Thymus (tissue), 14 donors: ENCODE measurements at places on chromosomes 6 and 20.

DNA sequence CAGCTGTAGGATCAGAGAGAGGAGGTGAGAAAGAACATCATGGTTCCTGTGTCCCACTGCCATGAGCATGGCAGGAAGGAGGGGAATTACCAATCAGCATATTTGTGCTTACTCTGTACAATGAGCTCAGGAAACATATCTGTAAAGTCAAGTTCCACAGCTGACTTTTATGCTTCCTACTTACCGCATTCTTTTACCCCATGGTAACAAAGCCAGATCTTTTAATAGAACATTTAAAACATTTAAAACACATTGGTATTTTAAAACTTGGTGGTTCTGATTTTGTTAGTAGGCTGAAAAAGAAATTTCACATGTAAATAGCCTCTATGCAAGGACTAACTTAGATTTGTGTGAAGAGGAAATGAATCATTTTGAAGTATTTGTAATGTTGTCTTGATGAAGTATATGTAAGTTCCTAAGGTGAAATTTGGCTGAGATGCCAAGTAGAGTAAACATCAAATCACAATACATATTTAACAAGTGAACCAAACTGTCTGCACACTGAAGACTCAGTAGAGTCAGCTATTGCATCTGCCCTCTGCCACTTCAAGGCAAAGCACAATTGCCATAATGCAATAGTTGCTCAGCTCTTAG is 114.7 kb downstream of the GJA10 start:
- no peaks in the 10 kb centered on the region for H3K4me1 ChIP-seq
- no peak for DNase-seq
- H3K36me3 ChIP-seq = peaks cover 18% of the 10 kb centered on the region
- no peak overlapping the region for H3K27ac ChIP-seq
- no peaks in the 10 kb centered on the region for H3K27me3 ChIP-seq

- no peaks in the 10 kb centered on the region for H3K36me3 ChIP-seq
- H3K27ac ChIP-seq = no peak overlapping the region
- no peak for DNase-seq
- no peaks in the 10 kb centered on the region for H3K27me3 ChIP-seq
Measured at GRCh38 chr6:3327403-3327802, 68.7 kb downstream of the PSMG4 start.

DNA sequence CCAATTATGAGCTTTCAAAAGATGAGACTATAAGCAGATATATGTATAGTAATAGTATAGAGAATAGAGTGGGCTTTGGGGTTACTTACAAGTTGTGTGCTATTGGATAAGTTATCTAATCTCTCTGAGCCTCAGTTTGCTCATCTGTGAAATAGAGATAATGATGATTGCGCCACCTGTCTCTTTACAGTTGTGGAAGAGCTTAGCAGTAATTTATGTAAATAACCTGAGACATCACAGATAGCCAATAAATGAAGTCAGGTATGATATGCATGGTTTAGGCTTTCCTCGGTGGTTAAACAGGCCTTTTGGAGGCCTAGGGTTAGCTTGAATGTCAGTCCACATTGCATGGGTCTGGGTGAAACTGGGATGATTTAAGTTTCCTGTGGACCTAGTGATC is 29.8 kb upstream of the SCUBE3 start:
- H3K27me3 ChIP-seq = peaks cover 2% of the 10 kb centered on the region
- H3K4me1 ChIP-seq = no peaks in the 10 kb centered on the region
- no peak overlapping the region for H3K4me3 ChIP-seq

- H3K4me1 ChIP-seq = no peaks in the 10 kb centered on the region
- H3K27ac ChIP-seq = no peak overlapping the region
- DNase-seq = no peak
Measured at GRCh38 chr6:100775667-100776066, 105.5 kb downstream of the ASCC3 start.

DNA sequence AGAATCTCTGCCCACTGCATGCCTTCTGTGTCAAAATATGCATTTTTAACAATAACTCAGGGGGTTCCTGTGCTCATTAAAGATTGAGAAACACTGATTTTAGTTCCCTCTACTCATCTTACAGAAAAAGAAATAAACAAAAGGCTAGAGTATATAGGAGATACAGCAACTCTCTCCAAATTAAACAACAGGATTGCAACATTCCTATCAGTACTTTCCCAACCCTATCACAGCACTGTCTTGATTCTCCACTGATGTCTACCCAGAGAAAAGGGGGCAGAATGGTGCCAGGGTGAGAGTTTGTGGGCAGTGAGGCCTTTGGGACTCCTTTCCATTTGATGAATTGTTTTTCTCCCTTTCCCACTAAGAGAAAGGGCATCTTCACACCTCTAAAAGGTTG is 4.7 kb downstream of the OTOR start:
- no peak overlapping the region for H3K4me3 ChIP-seq
- DNase-seq = no peak
- no peaks in the 10 kb centered on the region for H3K4me1 ChIP-seq
- H3K36me3 ChIP-seq = no peaks in the 10 kb centered on the region
- no peaks in the 10 kb centered on the region for H3K27me3 ChIP-seq
- no peak overlapping the region for H3K27ac ChIP-seq

- H3K4me1 ChIP-seq = no peaks in the 10 kb centered on the region
Measured at GRCh38 chr6:33049323-33050013, 24.0 kb downstream of the HLA-DPA1 start.

GRCh38 chr20:48025051-48025515 is 239.8 kb upstream of the SULF2 start:
- no peaks in the 10 kb centered on the region for H3K4me1 ChIP-seq
- no peaks in the 10 kb centered on the region for H3K36me3 ChIP-seq
- H3K27me3 ChIP-seq = no peaks in the 10 kb centered on the region
- peak overlapping the region; percentile 13 for H3K4me3 ChIP-seq
- no peak for DNase-seq

DNA sequence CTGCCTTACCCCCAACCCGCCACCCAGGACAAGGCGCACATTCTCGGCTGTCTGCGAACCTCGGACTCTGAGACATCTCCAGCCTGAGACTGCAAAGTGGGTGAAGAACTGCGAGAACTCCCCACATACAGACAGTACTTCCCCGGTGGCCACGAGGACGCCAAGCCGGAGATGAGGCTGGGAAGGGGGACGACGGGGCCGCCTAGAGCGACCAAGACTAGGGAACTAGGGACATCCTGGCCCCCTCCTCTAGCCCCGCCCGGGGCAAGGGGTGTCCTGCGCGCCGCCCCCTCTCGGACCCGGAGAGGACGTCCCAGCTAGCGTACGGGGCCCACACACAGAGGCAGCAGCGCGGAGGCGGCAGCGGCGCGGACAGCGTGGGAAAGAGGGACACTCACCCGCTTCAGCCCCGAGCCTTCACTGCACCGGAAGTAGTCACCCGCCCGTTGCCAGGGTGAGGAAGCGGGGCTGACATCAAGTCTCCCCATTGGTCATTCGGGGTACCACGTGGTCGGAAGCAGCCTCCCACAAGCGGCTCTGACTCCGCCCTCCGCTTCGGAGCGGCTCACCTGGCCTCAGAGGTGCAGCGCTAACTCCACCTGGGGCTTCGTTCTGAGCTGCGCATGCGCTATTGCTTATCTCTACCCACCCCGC is at the start of gene TASP1:
Gene TASP1 (minus strand): TSS at position 437 of the 654 bp plus-strand sequence. CDS start 8,854 bp downstream, outside the sequence.
- H3K4me1 ChIP-seq = peaks cover 3% of the 10 kb centered on the region
- H3K27me3 ChIP-seq = no peaks in the 10 kb centered on the region
- DNase-seq = peak; percentile 84
- peak within 1 kb of the TSS; percentile 81 for H3K27ac ChIP-seq
- no peaks in the 10 kb centered on the region for H3K36me3 ChIP-seq

- no peak overlapping the region for H3K27ac ChIP-seq
- H3K4me1 ChIP-seq = no peaks in the 10 kb centered on the region
- no peak overlapping the region for H3K4me3 ChIP-seq
Measured at GRCh38 chr20:6466075-6466810, 301.2 kb upstream of the BMP2 start.

DNA sequence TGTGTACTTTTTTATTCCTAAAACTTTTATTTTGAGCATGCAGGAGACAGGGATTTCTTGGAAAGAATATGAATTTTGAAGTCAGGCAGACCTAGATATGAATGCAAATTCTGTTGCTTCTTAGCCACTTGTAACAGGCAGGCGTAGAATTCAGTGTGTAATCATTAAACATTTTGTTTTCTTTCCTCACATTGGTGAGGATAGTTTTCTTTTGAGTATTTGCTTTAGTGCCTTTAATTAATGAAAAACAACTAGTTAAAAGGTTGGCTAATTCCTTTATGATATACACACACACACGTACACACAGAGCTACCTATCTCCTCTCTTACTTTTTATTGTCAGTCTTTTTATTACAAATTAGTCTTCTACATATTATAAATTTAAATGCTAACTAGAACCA is 342.3 kb downstream of the CDKAL1 start:
- H3K36me3 ChIP-seq = no peaks in the 10 kb centered on the region
- DNase-seq = no peak
- no peak overlapping the region for H3K27ac ChIP-seq
- no peak overlapping the region for H3K4me3 ChIP-seq

DNA sequence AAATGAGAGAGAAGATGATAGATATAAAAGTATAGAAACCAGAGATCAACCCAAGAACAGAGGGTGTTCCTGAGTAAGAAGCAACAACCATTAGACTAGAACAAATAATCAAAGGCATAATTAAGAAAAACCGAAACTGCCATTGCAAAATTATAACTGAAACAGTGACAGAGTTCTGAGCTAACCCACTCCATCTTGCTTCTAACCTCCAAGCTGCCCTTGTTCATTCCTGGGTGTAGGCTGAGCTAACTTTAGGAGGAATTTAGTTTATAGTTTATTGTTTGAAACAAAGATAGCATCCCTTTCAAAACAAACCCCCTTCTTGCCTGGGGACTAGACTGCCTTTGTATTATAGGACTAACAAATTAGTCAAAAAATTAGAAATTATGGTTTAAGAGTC is 56.1 kb upstream of the PRND start:
- H3K4me3 ChIP-seq = no peak overlapping the region
- no peak overlapping the region for H3K27ac ChIP-seq
- peaks cover 13% of the 10 kb centered on the region for H3K4me1 ChIP-seq
- DNase-seq = no peak
- no peaks in the 10 kb centered on the region for H3K36me3 ChIP-seq
- no peaks in the 10 kb centered on the region for H3K27me3 ChIP-seq

GRCh38 chr6:1605893-1606779 is 3.6 kb upstream of the FOXC1 start:
- no peak overlapping the region for H3K27ac ChIP-seq
- DNase-seq = peak; percentile 21
- peaks cover 47% of the 10 kb centered on the region for H3K4me1 ChIP-seq
- peaks cover 98% of the 10 kb centered on the region for H3K27me3 ChIP-seq
- no peak overlapping the region for H3K4me3 ChIP-seq
- H3K36me3 ChIP-seq = no peaks in the 10 kb centered on the region

GRCh38 chr6:139355172-139355571 is 19.3 kb downstream of the CITED2 start:
- no peak for DNase-seq
- no peak overlapping the region for H3K27ac ChIP-seq
- no peaks in the 10 kb centered on the region for H3K27me3 ChIP-seq
- no peak overlapping the region for H3K4me3 ChIP-seq

- H3K27ac ChIP-seq = peak overlapping the region; percentile 61
- H3K4me3 ChIP-seq = no peak overlapping the region
- no peaks in the 10 kb centered on the region for H3K27me3 ChIP-seq
- peaks cover 10% of the 10 kb centered on the region for H3K4me1 ChIP-seq
- no peak for DNase-seq
Measured at GRCh38 chr6:4253604-4254231, 118.3 kb upstream of the ECI2 start.

- H3K4me1 ChIP-seq = no peaks in the 10 kb centered on the region
- H3K36me3 ChIP-seq = no peaks in the 10 kb centered on the region
- no peak for DNase-seq
- H3K4me3 ChIP-seq = no peak overlapping the region
- H3K27me3 ChIP-seq = no peaks in the 10 kb centered on the region
Measured at GRCh38 chr6:48957781-48958180, 505.3 kb downstream of the MMUT start.

- DNase-seq = no peak
- H3K4me1 ChIP-seq = peaks cover 4% of the 10 kb centered on the region
- no peaks in the 10 kb centered on the region for H3K36me3 ChIP-seq
Measured at GRCh38 chr20:60096166-60096565, 137.9 kb downstream of the CDH26 start.

- H3K27ac ChIP-seq = no peak overlapping the region
- no peaks in the 10 kb centered on the region for H3K36me3 ChIP-seq
- DNase-seq = no peak
- H3K4me3 ChIP-seq = no peak overlapping the region
Measured at GRCh38 chr20:37939701-37940560, 37.0 kb downstream of the VSTM2L start.

DNA sequence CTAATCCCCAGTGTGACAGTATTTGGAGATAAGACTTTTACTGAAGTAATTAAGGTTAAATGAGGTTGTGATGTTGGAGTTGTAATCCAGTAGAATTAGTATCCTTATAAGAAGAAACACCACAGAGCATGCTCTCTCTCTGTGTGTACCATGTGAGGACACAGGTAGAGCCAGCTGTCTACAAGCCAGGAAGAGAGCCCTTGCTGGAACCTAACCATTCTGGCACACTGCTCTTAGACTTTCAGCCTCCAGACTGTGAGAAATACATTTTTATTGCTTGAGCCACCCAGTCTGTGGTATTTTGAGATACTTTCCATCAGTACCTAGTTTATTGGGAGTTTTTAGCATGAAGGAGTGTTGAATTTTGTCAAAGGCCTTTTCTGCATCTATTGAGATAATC is 110.2 kb downstream of the PHF3 start:
- H3K36me3 ChIP-seq = no peaks in the 10 kb centered on the region
- DNase-seq = no peak
- no peak overlapping the region for H3K4me3 ChIP-seq
- no peaks in the 10 kb centered on the region for H3K27me3 ChIP-seq
- no peaks in the 10 kb centered on the region for H3K4me1 ChIP-seq

- no peaks in the 10 kb centered on the region for H3K36me3 ChIP-seq
- no peak overlapping the region for H3K4me3 ChIP-seq
- peaks cover 5% of the 10 kb centered on the region for H3K4me1 ChIP-seq
- DNase-seq = no peak
Measured at GRCh38 chr6:25359191-25359861, 80.2 kb downstream of the CARMIL1 start.

DNA sequence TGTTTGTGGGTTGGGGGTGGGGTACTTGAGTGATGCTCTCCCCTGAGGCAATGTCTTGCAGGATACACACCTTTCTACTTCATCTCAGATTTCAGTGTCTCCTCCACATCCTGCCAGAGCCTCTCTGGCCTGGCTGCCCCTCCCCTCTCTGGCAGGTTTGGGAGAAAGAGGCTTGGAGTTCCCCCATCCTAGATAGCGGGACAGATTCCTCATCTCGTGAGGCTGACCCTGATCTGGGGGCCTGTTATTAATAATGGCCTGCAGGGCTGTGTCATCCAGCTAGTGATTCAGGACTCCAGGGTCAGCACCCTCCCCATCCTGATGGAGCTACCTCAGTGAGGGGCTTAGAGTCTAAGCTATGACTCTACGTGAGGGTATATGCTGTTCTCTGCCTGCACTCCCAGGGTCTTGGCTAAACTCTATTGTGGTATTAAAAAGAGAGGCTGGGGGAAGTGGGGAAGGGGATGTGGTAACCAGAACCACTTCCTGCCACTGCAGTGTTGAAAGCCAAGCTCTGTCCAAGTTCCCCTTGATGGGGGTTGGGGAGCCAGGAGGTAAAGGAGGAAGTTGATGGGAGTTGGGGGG is 3.7 kb upstream of the MMP9 start:
- peaks cover 68% of the 10 kb centered on the region for H3K27me3 ChIP-seq
- DNase-seq = peak; percentile 72
- H3K4me3 ChIP-seq = no peak overlapping the region
- H3K27ac ChIP-seq = peak overlapping the region; percentile 11
- no peaks in the 10 kb centered on the region for H3K36me3 ChIP-seq
